ENCODE measurements at places on chromosomes 1 and 21.
A peak's percentile ranks its signal among the peaks of the same experiment; 100 is the strongest.

DNA sequence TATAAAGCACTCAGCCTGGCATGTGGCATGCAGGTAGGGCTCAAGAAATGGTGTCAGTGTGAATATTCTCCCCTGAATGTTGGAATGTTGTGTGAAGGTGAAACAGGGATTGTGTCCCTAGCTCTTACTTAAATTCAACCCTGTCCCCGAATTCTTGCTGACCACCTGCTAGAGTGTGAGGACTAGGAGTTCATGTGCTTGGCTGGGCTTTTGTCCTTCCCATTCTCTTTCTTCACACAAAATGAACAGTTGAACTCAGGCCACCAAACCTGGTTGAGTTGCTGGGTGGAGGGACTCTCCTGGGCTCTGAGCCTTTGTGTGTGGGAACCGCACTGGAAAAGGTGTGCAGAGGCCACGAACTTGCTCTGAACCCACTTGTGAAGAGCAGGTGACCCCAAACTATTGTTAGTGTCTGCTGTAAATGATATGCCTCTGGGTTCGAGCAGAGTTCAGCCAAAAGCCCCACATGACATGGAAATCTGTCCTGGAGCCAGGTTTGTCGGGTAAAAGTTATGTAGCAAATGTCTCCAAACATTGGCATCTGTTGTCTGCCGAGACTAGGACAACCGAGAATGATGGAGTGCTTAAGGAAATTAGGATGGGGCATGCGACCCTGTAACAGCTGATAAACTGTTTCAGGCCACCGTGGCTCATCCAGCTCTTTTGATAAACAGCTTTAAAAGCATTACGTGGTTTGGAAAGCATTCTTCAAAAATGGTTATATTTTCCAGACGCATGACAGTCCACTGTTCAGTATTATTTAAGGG is 144.2 kb downstream of the DHRS3 start:
- DNase-seq, result peak; percentile 44

DNA sequence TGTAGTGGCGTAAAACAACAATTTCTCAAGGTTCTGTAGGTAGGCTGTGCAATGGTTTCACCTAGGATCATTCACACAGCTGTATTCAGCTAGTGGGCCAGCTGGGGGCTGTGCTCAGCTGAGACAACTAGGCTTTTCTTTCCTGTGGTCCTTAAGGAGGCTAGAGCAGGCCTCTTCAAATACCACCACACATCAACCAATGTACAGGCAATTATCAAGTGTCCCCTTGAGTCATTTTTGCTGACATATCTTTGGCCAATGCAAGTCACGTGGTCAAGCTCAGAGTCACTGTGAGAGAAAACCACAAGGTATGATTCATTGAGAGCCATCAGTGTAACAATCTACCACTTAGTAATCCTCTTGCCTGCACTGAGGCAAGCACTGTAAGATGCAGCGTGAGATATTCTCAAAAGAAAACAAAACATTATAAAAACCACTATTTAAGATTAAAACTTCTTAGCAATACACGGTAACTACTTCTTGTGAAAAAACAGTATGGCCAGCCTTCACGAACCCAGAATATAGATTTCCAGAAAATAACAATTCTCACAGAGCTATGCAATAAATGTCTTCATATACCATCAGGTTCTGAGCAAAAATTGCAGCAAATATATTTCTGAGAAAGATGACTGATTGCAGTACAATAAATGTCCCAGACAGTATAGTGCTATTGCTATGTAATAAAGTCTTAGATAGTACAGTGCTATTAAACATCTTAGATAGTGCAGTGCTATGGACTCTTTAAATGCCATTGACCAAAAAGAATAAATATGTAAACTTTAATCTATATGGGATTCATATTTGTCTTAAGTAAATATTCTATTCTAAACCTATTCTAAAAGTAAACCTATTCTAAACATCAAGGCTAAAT is 55.3 kb downstream of the NME7 start:
- peak; percentile 70 for DNase-seq

DNA sequence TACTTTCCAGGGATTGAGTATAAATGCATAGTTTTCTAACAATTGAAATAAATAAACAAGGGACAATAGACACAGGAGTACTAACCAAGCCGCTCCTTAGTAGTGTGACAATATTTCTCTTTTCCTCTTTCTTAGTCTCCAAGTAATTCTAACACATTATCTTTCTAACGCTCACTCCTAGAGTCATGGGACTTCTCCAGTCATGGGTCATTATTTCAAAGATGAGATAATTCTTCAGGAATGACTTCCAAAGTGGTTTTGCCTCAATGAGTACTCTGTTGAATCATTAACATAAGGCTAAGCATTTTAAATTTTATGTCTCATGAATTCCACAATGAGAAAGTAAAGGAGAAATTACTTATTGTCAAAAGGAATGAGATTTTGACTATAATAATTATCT is 605.8 kb upstream of the ADAMTS5 start:
- DNase-seq, result no peak

DNA sequence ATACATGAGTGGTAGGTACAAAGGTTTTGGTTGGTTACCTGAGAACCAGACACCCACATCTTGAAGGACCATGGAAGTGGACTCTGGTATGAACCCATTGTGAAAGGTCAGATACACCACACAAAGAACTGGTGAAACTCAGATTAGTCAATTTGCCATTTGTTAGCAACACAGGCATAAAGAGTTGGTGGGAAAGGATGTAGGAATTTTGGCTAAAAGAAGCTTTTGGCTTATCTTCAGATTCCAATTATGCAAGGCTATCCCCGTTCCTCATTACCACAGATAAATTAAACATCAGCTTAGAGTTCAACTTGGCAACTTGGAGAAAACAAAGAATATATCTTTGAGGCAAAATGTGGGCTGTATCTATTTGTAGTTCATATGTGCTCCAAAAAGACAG is 87.0 kb upstream of the IRF2BP2 start:
- no peak for DNase-seq

DNA sequence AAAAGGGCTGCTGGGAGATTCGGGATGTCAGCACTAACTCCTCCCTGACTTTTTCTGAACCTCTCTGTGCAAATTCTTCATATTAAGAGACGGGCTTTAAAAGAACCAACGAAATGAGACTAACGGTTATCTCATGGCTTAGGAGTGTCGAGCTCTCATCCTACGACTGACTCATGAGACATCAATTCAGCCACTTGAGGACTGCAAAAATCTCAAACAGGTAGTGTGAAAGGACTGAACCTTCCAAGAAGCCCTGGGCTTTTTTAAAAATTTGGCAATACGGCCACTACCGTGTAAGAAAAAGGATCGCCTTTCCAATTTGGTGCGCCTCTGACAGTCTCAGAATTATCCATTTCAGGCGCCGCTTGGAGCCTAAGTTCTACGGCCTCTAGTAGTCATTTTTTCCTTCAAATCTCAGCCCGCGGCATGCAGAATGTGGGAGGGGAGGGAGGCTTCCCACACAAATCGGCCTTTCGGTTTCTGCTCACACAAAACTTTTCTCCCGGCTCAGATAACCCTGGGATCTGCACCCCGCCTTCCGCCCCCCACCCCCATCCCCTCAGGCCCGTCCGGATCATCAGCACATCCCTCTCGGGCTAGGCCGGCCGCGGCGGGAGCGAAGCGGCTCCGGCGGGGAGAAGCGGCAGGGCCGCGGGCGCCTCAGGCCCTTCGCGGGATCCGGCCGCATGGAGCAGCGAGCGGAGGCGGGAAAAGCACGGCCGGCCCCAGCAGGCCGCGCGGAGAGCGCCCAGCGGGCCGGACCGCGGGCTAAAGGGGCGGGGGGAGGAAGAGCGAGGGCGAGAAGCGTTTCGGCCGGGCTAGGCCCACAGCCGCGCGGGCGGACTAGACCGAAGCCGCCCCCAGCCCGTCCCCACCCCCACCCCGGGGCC is 618 bp downstream of the HNRNPR start:
- DNase-seq, result peak; percentile 59
